ENCODE measurements at places on chromosomes 16 and 17.

DNA sequence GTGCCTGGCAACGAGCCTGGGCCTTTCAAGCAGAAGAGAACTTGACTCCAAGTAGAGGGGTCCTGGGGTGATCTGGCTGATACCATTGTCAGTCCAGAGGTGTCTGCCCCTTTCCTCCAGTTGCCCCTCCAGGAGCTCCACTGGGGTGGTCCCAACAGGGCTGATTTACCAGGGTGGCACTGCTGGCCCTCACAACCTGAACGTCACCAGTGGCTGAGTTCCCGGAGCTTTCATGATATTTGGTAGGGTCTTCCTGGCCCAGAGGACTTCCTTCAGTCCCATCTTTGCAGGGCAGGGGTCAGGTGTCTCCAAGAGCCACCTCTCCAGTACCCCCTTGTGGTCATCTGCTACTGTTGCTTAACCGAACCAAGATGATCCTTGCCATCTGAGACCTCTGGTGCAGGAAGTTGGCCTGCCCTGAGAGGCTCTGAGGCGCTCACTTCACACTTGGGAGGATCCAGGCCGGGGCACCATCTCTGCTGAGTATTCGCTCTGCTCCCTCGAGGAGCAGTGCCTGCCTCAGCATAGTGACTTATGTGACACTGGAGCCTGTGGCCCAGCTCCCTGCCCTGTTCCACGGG, 3.5 kb downstream of the LIMD2 start:
- no peak for DNase-seq

GRCh38 chr16:12087901-12088421, 111.4 kb downstream of the SNX29 start:
- DNase-seq: no peak

- DNase-seq: peak; percentile 71
Observed at GRCh38 chr16:88084881-88085280, 133.6 kb downstream of the BANP start.

DNA sequence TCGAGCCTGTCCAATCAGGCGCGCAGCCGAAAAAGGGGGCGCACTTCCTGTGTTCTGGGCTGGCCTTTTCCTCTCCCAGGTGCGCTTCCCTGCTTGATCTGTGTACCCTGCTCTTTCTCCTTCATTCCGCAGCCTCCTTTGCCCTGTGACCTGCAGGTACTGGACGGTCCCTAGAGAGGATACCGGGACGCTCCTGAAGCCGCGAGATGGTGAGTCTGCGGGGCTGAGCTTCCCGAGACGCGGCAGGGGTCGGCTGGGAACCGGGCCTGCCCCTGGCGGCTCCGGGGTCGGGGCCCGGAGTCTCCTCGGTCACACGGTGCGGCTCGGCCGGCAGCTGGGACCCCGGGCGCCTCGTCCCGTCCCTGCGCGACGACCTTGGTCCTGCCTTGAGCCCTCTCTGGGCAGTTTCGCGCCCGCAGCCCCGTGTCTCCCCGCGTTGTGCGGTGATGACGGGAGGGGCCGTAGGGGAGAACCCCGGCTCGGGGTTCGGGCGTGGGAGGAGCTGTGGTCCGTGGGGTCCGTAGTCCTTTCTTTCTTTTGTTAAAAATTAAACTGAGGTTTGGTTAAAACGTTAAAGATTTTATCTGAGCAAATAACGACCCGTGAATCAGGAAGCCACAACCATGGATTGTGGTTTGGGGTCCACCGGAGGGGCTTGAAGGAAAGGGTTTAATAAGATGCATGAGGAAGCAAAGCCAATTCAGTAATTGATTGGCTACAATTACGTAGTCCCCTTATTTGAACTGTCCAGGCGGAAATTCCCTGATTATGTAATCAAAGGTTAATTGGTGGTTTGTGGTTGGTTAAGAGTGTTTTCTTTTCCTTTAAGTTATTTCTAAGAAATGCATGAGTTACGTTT, 172.8 kb upstream of the ZNF267 start:
- DNase-seq: peak; percentile 53

- DNase-seq: no peak
Observed at GRCh38 chr17:11074451-11074850, 166.6 kb upstream of the SHISA6 start.

- DNase-seq: no peak
Observed at GRCh38 chr17:47871048-47871447, 20.1 kb upstream of the SP6 start.

GRCh38 chr17:34584805-34585416, 5.5 kb downstream of the TMEM132E start:
- DNase-seq: peak; percentile 28

GRCh38 chr16:67543036-67543435, 14.4 kb downstream of the RIPOR1 start:
- DNase-seq: no peak

DNA sequence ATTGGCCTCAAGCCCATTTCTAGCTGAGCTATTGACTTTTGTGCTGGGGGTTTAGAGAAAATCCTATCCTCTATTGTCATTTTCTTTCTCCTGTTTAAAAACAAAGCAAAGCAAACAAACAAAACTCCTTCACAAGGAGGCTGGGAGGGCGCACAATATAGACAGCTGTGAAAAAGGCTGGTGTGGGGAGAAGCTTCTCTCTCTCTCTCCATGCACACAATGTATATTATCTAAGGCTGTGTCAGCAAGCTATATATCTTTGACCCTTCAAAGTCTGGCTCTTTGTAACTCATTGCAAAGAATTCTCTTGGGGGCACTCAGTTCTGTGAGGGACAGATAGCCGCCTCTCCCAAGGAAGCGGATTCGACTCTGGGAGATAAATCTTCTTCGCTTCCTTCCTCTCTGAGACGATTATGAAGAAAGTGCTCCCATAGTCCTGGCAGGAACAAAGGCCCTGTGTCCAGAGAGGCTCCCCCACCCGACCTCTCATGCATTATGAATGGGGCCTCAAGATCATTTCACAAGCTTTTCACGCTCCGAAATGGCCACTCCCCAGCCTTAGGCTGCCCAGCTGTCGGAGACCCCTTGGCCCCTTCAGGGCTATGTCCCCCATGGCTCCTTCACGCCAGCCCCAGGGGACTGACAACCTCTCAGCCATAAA, 33.2 kb upstream of the MEAK7 start:
- DNase-seq: no peak

DNA sequence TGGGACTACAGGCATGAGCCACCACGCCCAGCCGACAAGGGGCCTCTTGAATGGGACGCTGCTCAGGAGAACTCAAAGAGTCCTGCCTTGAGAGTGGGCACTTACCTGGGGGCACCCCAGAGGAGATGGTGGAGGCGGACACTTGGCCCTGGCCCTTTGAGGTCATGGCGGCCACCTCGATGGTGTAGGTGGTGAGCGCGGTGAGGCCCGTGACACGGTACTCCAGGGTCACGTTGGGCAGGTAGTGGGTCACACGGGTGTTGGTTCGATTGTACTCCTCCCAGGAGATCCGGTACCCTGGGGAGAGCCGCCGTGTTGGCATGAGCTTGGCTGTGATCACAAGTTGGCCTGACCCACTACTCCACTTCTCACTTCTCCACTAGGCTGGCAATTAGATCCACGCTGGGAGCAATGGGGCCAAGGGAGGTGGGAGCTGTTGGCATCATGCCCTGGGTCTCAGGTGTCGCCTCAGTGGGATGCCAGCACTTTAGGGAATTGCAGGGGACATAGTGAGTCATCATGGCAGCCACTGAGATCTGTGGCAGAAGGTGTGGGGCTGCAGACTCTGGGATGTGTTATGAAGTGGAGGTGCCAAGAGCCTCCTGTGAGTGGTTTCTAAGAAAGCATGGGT, 89.2 kb upstream of the CDC42EP4 start:
- no peak for DNase-seq

GRCh38 chr16:1640261-1640941, 28.2 kb downstream of the CRAMP1 start:
- DNase-seq: no peak

DNA sequence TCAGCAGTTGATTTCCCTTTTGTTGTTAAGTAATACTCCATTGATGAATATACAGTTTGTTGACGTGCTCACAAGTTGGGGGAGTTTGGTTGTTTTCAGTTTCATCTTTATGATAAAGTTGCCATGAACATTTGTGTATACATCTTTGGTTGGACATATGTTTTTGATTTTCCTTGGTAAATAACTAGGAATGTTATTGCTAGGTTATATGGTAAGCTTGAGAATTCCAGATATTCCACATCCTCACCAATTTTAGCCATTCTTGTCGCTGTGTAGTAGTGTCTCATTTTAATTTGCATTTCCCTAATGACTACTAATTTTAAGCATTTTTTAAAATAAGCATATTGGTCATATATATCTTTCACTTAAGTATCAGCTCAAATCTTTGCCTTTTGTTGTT, 55.0 kb upstream of the RASL10B start:
- DNase-seq: no peak

DNA sequence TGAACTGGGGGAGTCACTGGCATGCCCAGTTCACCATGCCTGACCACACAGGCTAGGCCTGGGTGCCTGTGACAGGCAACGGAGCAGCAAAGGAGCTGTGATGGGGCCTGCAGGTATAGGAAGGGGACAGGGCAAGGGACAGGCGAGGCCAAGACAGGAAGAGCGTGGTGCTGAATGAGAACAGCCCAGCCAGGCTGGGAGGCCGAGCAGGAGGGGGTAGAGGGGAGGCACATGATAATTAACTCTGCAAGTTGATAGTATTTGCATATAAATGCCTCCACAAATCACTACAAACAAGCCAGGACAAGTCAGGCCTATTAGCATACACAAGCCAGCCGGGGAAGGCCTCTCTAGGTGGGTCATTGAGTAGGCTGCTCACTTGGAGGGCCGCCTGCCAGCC, 7.8 kb downstream of the ZFHX3 start:
- DNase-seq: no peak

- no peak for DNase-seq
Observed at GRCh38 chr17:66426397-66427033, 124.1 kb downstream of the PRKCA start.

- DNase-seq: no peak
Observed at GRCh38 chr17:73827627-73828291, 183.5 kb upstream of the SDK2 start.

GRCh38 chr17:17575360-17576251, 15.9 kb downstream of the PEMT start:
- DNase-seq: no peak

GRCh38 chr17:10931133-10931532, 93.2 kb upstream of the PIRT start:
- no peak for DNase-seq

DNA sequence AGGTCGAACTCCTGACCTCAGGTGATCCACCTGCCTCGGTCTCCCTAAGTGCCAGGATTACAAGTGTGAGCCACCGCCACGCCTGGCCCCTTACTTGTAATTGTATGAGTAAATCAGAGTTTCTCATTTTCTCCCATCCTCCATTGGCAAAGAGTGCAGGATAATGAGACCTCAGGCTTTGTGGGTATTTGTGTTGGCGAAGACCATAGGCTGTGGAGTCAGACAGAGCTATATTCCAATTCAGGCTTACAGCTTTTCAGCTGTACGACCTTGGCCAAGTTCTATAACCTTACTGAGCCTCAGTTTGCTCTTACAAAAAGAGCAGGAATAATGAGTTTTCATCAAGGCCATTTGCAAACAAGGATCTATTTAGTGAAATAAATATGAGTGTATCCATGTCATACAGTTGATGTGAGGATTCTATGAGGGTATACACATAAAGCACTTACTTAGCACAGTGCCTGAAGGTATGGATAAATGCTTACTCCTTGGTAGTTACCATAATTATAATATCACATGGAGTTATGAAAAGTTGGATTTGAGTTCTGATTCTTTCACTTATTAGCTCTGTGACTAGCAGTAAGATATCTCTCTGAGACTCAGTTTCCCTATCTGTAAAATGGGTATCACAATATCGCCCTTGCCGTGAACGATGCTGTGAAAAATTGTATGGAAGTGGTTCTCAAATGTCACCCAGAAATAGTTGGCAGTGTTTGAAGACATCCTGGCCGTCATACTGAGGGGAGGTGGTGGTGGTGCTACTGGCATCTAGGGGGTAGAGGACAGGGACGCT, 25.6 kb upstream of the CPPED1 start:
- DNase-seq: no peak

GRCh38 chr16:85891776-85892166, 7.2 kb upstream of the IRF8 start:
- no peak for DNase-seq

DNA sequence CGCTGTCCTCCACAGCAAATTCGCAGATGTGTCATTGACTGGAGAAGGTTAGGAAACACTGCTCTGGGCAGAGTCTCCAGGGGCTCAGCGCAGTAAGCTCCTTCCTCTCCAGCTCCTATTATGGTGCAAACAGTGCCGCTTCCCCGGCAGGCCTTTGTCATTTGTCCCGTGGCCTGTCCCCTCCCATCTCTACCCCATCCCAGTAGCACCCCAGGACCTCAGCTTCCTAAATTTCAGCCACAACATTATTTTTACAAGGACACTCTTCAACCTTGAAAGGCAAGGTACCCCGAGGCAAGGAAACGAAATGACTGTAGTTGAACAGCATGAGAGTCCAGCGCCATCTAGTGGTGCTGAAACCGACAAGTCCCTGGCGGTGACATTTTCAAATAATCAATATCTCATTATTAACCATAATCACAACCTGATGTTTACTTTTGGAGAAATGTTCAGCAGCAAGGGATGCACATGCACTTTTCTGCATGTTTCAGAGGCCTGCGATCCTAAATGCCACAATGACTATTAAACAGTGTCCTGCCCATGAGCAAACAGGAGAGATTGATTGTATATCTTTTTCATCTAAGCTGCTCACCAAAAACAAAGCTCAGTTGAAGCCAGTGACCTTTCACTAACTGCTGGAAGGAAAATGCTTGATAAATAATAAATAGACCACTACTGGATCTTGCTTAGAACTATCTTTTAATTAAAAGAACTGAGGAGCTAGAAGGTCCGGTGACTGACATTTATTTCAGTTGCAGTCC, 16.5 kb downstream of the MRPS23 start:
- DNase-seq: no peak

DNA sequence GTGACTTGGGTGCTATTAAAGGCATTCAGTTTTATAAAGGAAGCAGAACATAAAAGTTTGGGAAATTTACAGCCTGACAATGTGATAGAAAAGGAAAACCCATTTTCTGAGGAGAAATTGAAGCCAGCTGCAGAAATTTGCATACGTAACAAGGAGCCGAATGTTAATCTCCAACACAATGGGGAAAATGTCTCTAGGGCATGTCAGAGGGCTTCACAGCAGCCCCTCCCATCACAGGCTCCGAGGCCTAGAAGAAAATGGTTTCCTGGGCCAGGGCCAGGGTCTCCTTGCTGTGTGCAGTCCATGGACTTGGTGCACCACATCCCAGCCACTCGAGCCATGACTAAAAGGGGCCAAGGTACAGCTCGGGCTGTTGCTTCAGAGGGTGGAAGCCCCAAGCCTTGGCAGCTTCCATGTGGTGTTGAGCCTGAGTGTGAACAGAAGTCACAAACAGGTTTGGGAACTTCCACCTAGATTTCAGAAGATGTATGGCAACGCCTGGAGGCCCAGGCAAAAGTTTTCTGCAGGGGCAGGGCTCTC, 23.9 kb upstream of the TOM1L1 start:
- DNase-seq: no peak
